ENCODE measurements at places on chromosomes 13 and 19.

- DNase-seq, result no peak
Measured at GRCh38 chr13:111577956-111578605, 257.6 kb downstream of the TEX29 start.

DNA sequence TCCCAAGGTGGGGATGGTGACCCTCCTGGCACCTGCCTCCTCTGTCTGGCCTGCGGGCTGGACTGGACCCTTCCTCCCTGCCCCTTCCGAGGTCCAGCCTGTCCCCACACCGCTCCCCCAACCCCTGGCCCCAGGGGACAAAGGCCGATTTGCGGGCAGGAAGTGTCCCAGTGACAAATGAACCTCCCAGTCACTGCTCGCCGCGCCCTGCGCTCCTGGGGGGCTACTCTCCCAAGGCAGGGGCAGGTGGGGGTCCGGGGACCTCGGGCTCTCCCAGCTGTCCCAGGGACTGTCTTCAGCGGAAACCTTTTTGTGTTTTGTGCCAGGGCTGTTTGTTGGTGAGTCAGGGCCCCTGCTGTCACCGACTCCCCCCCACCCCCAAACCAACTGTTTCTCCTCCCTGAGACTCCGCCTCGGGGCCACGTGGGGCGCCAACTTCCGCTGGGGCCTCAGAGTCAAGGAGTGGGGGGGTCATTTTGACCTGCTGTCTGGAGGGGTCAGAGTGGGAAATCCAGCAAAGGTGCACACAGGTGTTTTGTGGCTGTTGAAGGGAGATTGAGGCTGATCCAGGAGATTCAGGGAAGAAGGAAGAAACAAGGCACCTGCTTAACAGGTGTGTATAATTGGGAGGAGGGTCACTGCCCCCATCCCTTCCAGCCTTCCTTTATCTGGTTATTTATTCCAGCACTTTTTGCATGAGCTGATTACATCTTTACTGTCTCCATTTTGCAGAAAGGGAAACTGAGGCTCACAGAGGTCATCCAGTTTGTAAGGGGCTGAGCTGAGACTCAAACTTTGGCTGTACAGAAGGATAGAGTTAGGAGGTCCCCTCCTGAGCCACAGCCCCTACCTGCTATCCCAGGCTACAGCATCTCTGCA is 831 bp downstream of the PGPEP1 start:
- peak; percentile 66 for DNase-seq

DNA sequence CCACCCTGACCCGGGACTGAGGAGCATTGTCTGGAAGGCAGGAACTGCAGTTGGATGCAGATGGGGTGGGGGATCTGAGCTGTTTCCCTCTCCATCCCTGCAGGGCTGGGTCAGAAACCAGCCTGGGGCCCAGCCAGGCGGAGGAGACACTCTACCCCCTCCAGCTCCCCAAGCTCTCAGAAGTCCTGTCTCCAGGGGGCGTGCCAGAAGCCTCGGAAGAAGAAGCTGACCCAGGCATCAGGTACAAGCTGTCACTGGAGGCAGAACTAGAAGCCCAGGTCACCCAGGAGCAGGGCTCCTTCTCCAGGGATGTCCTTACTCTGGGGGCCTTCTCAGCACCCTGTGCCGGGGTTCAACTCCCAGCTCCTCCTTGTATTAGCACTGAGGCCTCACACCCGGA is 15.5 kb downstream of the SIX5 start:
- DNase-seq, result no peak

- DNase-seq, result no peak
Measured at GRCh38 chr13:109657395-109657794, 129.0 kb downstream of the IRS2 start.

GRCh38 chr13:23960566-23961156 is 63.4 kb upstream of the C1QTNF9B start:
- no peak for DNase-seq

GRCh38 chr19:49849433-49850220 is 1.3 kb upstream of the PTOV1 start:
- DNase-seq, result no peak

DNA sequence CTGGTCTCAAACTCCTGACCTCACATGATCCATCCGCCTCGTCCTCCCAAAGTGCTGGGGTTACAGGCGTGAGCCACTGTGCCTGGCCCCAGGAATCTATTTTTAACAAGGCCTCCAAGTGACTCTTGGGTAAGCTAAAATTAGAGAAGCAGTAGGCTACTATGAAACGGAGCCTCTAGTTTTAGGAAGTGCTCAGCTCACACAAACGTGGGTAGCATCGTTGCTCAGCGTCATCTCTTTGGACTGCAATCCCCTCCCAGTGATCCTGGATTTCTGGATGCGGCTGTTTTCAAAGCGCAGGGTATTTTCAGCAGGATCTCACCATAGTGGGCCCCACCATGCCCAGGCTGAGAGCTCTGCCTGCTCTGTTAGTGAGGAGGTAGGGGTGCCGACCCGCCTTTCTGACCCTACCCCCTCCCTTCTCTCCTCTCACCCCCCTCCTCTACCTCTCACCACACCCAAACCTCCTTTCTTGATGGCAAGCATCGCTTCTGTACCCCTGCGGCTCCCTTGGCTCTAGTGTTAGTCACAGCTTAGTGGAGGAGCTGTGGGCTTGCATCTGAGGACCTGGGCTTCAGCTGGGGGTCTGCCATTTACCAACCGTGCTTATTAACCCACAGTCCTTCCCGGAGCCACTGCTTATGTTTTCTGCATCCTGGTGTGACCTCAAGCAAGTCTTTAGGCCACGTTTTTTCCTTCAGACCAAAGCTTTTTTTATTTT is 34.2 kb downstream of the GJA3 start:
- no peak for DNase-seq

GRCh38 chr19:50507376-50507775 is 3.6 kb downstream of the JOSD2 start:
- peak; percentile 34 for DNase-seq

- no peak for DNase-seq
Measured at GRCh38 chr13:22848539-22849052, 332.2 kb upstream of the SGCG start.

GRCh38 chr19:23070353-23071146 is 46.3 kb upstream of the ZNF730 start:
- DNase-seq, result peak; percentile 37

- DNase-seq, result no peak
Measured at GRCh38 chr19:39304701-39305571, 8.7 kb downstream of the IFNL1 start.

GRCh38 chr13:93249364-93250306 is 23.0 kb downstream of the GPC6 start:
- DNase-seq, result no peak

DNA sequence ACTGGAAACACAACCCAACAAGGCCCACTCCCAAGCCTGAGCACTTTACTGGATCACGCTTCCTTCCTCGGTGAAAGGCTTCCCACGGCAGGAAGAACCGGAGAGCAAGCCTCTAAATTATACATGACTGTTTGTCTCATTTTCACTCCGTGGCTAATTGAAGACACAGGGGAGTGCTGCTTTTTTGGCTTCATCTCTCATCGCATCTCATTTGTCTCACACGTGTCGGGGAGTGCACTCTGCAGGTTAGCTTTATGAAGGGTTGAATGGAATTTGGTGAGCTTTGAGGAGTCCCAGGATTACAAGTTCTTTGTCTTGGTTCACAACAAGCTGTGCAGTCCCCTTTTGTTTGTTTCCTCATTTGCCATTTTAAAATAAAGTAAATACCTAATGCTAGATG is 544.6 kb downstream of the GPC6 start:
- DNase-seq, result no peak

GRCh38 chr19:29568036-29569025 is 37.8 kb upstream of the POP4 start:
- DNase-seq, result no peak

GRCh38 chr19:41753936-41754529 is 1.3 kb upstream of the CEACAM6 start:
- no peak for DNase-seq

- DNase-seq, result no peak
Measured at GRCh38 chr13:53885997-53886396, 857.4 kb downstream of the OLFM4 start.

DNA sequence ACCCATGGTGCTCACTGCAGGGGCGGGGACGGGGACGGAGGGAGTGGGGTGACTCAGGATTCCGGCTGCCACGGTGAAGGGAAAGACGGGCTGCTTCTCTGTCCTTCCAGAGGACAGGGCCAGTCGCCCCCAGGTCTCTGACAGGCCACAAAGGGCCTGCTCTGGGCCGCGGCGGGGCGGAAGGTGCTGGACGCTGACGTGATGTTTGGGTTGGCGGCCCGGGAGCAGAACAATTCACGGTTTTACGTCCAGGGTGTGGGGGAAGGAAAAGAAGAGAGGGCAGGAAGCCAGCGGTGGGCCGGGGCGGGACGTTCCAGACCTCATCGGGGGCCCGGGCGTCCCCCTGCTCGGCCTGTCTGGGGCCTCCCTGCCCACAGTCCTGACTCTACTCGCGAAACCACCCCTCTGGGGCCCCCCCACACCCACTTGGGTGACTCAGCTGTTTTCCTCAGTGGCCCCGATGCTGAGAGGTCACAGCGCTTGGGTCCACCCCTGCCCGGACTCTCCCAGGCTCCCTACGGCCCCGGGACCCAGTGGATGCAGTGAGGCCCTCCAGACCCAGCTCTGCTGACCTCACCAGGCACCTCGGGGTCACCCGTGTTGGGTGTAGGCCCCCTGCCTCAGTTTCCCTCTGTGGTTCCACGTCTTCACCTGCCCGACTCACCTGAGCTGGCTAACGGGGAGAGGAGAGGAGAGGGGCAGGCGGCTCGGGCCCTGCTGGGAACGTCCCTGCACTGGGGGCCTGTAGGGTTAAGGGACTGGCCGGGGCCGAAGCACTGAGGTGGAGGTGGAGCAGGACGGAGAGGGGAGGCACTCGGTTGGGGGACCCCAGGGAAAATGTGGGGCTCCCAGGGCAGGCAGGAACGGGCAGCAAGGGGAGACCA is 29.2 kb downstream of the PIP5K1C start:
- DNase-seq, result peak; percentile 87

GRCh38 chr19:2763687-2764086 is 19.4 kb downstream of the SGTA start:
- no peak for DNase-seq

DNA sequence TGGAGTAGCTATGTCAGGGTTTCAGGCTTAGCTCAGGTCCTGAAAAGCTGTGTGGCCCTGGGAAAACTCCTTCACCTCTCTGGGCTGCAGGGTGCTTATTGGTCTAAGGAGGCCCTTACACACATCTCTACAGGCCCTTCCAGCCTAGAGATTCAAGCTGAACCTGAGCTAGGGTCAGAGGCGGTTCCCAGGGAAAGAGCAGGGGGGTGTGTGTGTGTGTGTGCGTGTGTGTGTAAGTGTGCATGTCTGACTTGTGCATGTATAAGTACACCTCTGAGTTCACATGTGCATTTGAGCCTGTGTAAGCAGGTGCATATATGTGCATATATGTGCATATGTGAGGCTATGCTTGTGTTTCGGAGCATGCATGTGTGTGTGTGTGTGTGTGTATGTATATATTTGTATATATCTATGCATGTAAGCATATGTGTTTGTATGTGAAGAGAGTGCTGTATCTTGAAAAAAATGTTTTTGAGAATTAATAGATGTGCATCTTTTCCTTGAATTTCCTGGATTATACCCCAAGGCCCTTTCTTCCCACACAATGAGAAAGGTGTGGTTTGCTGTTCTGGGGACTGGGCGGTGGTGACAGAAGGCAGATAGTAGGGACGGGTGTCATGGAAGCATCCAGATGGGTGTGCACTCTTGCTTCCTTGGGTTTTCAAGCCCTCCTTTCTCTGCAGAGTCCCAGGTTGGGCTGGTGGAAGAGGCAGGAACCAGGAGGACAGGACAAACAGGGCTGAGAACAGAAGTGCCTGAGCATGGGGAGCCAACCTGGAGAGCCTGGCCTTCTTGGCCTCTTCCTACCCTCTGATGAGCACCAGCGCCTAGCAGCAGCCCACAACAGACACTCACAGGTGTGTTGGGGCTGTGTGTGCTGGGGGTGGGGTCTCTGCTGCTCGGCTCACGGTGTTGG is 150.3 kb upstream of the TSHZ3 start:
- DNase-seq, result no peak

DNA sequence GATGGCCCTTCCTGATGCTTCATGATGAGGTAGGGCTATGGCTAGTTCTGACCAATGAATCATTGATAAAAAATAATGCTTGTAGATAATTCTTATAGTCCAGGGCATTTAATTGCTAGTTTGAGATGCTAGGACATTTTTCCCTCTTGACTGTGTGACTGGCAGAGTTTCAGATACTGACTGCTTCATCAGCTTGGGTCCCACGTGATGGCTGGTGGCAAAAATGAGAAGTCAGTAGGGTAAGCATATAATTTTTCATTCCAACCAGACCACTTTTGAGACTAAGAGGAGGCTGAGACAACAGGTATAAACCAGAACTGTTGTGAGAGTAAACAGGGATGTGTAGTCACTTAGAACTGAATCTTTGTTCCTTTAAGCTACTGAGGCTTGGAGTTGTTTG is 183.3 kb downstream of the HS6ST3 start:
- no peak for DNase-seq

- no peak for DNase-seq
Measured at GRCh38 chr13:49444524-49445395, 686 bp downstream of the SETDB2 start.

GRCh38 chr13:23434491-23434890 is 989 bp upstream of the SACS start:
- DNase-seq, result no peak

GRCh38 chr13:107202371-107203023 is 634.6 kb upstream of the ARGLU1 start:
- no peak for DNase-seq

- DNase-seq, result no peak
Measured at GRCh38 chr19:17830567-17831418, 9.5 kb upstream of the INSL3 start.
